ENCODE measurements at places on chromosomes 6 and 20.

DNA sequence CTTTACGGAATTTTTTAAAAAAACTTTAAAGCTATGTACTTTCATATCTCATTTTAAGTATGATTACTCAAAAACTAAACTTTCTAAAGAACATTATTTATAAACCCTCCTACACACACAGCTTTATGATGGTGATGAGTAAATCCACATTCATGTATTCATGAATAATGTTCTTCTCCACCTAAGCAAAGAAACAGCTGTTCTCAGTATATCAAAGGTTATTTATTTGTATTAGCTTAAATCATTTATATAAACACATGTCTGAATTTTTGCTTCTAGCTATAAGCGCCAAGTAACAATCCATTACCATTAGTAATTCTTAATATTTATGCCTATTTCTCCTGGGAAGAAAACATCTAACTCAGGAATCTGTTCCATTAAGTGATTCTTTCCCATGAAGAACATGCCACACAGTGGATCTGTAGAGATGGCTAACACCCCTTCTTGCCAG lies 63.3 kb downstream of the SMLR1 start:
- no peak for DNase-seq

DNA sequence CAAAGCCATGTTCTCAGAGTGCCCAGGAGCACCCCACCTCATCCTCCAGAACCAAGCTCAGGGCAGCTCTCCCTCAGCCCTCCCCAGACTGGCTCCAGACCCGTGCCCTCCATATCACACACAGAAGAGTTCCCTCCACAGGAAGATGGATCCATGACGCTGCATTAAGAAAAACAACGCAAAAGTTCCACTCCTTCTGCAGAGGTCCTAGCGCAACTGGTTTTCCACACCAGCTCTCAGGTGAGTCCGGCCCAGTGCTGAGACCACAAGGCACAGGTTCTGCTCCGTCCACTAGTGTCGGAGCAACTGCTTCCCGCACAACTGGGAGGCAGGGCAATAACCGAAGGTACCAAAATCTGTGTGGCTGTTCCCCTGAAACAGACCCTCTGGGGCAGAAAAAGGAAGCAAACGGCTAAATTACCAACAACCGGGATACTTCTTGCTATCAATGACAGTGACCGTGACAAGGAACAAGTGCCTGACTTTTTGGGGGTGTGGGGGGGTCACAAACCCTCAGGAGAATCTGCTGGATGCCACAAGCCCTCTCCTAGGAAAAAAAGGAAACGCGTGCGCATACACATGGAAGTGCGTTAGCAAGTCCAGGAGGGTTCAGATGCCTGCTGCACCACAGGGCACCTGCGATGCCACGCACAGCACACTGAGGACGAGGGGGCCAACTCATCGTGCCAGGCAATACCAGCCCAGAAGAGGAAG lies 49.2 kb downstream of the MYH7B start:
- DNase-seq = no peak

DNA sequence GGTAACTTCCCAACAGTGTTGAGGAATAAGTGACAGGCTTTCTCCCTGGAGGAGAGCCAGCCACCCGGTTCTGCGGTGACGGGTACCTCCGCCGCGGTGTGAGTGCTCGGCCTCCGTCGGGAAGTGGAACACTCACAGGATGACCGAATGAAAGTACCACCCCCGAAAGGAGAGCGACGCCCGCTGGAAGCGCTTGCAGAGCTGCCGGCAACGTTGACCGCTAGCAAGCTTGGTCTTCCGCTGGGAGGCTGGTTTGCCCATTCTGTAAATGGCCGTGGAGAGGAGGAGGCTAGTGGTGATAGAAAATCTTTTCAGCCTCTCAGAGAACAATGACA lies 614 bp upstream of the TMEM242 start:
- DNase-seq = peak; percentile 82

- DNase-seq = no peak
Observed at GRCh38 chr6:148874698-148875293, 128.0 kb downstream of the UST start.

DNA sequence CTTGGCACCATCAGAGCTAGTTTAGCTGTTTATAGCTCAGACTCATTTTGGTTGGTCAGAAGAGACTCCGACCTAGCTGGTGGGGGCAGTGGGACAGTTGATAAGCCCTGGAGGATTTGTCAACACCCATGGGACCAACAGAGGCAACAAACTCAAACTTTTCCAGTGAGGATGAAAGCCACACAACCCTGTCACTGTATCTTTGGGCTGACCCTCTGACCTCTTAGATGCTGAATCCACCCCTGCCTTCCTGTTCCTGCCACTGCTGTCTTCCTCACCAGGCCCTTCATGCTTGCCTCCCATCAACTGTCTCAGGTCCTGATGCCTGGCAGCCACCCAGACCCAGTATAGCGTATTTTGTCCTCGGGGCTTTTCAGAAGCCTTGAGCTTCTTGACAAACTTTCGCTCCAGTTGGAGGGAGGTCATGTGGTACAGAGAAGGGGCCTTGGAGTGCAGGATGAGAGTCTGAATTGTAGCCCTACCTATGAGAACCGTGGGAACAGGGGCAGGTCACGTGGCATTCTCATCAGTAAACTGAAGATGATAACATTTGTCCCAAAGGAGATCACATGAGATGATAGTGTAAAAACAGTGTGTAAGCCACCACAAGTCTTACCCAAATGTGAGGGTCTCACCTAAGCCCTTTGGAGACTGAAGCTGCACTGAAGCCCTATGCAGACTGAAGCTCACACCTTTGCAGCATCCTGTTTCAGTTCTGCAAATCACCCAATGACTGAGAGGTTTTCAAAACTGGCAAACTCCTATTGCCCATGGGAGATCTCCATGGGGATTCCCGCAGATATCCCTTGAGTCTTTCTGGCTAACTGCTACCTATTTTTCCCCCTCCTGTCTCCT lies 72.0 kb upstream of the F13A1 start:
- DNase-seq = no peak

- no peak for DNase-seq
Observed at GRCh38 chr20:59182401-59183044, 18.9 kb downstream of the ZNF831 start.

- DNase-seq = peak; percentile 43
Observed at GRCh38 chr6:56595490-56596122, 47.1 kb downstream of the DST start.

DNA sequence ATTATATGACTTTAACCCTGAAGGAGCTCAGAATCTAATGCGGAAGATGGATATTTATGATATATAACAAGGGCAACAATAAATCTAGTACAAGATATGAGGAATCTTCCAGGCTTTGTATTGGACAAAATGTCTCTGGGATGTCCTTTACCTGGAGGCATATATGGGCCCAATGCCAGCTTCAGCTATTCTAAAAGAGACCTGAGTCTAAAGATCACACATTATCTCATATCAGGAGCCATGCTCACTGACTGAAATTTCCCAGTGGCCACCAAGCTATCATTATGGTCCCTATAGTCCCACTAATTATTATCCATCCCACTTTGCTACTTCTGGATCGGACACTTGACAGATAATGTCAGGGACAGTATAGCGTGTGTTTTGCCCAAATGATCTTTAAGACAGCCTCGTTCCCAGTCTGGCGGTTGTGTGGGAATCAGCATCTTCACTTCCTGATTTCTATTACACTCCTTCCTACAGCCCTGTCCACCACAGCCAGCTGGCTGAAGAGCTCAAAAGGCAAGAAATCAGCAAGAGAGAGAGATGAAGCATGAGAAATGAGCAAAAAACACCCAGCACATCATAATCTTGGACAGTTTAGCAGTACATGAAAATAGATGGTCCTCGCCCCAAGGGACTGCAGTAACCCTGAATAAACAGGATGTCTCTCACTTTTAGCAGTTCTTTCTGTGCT lies 34.9 kb downstream of the KLHL31 start:
- DNase-seq = no peak
